ENCODE measurements at places on chromosomes 12 and 14. TPM values are rescaled to one million over a fixed set of nuclear protein-coding genes. Genes with fewer than 3 reads are reported as not detected.

The DYNC1H1 gene
- total RNA-seq: 211 TPM

The DEPDC4 gene
- total RNA-seq: 1.0 TPM

The RPGRIP1 gene
- total RNA-seq: not detected

The GLIPR1L1 gene
- total RNA-seq: not detected
